ENCODE measurements at places on chromosomes 1 and 21. TPM values are rescaled to one million over a fixed set of nuclear protein-coding genes. Genes with fewer than 3 reads are reported as not detected.

BMP8A gene
- not detected for total RNA-seq

DNA sequence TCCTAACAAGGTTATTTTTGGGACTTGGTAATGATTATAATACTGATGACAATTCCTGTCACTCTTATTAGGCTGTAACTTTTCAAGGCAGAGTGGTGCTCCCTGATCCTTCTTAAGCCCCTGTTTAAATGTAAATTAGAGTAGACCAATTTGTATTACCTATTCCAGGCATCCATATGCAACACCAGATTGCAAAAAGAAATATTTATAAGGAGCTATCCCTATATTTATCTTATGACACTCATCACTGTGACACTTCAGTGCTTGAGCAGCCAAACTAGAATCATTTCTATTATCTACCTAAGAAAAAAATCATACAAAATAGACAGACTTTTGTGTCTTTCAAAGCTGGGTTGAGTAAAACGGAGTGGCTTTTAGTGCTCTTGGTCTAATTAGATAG, 462.7 kb downstream of the ADGRL2 start:
- DNase-seq = no peak

DNA sequence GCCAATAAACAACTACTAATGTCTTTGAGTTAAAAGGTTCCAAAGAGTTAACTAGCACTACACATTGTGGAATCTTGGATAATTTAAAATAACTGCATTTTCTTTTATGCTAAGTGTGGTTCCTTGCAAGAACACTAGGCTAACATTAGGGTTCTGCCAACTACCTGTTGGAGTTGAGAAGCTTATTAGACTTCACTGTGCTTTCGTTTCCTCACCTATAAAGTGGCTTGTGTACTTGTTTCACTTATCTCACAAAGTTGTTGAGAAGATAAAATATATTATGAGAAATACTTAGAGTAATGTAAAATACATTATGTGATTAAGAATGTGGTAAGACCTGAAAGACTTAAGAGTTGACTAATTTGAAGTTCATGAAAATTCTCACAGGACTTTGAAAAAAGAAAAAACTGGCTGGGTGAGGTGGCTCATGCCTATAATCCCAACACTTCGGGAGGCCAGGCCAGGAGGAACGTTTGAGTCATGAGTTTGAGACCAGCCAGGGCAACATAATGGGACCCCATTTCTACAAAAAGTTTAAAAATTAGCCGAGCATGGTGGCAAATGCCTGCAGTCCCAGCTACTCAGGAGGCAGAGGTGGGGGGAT, 5.6 kb upstream of the RRAGC start:
- no peak for DNase-seq

- no peak for DNase-seq
These were observed 681.7 kb upstream of the PTBP2 start for GRCh38 chr1:96039910-96040309.
